ENCODE measurements at places on chromosomes 16 and 17.
A peak's percentile ranks its signal among the peaks of the same experiment; 100 is the strongest.

- peak; percentile 56 for DNase-seq
These were observed 908.4 kb downstream of the KCNJ18 start for GRCh38 chr17:22600644-22601298.

DNA sequence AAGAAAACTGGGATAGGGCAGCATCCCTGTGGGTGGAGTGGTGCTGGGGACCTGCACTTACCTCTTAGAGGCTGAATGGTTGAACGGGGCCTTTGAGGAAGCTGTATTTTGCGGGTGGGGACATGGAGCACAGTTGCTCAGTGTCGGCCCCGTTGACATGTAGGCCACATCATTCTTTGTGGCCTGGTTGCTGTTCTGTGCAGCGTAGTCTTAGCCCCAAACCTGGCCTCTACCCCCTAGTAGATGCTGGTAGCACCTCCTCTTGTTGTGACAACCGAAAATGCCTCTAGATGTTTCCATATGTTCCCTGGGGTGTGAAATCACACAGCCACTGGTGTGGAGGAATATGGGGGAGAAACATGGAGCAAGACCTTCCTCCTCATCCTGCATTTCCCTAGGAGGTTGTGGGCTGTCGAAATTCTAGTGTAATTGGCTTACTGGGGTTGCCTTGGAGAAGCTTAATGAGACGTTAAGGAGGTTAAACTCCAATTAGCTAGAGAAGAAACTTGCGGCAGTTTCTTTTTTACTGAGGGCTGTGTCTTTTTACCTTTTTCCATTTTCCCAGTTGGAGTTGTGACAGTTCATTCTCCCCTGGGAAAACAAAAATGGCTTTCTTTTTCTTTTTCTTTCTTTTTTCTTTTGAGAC is 9.4 kb downstream of the ABCC1 start:
- no peak for DNase-seq

- no peak for DNase-seq
These were observed 46.2 kb downstream of the GNAO1 start for GRCh38 chr16:56237451-56237930.

DNA sequence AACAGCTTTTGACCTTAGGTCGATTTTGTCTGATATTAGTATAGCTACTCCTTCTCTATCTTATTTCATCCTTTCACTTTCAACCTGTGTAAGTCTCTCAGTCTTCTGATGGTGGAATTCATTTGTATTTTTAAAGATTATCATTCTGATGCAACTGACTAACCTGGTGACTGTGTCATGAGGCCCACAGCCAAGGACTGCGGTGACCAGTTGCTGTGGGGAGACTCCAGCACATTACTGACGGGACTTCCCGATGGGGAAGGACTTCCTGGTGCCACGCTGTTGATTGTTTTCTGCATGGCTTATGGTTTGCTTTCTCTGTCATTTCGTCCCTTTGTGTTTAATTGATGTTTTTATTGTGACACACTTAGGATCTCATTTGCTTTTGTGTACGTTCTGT is 34.2 kb downstream of the RMI2 start:
- no peak for DNase-seq

DNA sequence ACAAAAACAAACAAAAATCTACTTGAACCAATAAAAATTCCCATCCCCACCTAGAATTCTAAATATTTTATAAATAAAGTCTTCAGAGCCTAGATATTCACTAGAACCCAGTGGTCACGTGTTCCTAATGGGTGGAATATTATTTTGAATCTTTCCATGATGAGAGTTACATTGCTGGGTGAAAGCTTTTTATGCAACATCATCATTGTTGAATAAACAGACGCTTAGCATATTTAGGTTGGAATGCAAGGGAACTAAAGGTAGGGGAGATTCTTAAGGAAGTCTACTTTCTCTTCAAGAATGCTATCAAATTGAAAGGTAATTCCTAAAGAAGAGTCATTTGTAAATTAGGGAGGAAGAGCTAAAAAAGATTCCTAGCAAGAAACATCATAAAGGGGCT is 723.1 kb downstream of the WWOX start:
- no peak for DNase-seq

GRCh38 chr17:49249292-49249794 is 18.8 kb upstream of the PHOSPHO1 start:
- peak; percentile 98 for DNase-seq

- peak; percentile 14 for DNase-seq
These were observed 175.8 kb upstream of the MAF start for GRCh38 chr16:79776243-79776847.

DNA sequence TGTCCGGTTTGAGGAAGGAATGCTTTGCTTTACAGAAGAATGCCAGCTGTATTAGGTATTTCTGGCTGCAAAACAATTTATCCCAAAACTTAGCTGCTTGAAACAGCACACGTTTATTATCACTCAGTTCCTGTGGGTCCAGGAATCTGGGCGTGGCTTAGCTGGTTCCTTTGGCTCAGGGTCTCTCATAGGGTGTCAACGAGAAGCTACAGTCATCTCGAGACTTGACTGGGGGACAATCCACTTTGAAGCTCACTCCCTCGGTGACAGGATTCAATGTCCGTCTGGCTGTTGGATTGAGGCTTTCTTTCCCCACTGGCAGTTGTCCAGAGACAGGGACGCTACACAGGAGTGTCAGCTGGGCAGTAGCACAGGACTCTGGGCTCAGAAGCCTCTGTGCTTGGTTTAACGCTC is 9.6 kb upstream of the RHBDF2 start:
- DNase-seq = no peak

DNA sequence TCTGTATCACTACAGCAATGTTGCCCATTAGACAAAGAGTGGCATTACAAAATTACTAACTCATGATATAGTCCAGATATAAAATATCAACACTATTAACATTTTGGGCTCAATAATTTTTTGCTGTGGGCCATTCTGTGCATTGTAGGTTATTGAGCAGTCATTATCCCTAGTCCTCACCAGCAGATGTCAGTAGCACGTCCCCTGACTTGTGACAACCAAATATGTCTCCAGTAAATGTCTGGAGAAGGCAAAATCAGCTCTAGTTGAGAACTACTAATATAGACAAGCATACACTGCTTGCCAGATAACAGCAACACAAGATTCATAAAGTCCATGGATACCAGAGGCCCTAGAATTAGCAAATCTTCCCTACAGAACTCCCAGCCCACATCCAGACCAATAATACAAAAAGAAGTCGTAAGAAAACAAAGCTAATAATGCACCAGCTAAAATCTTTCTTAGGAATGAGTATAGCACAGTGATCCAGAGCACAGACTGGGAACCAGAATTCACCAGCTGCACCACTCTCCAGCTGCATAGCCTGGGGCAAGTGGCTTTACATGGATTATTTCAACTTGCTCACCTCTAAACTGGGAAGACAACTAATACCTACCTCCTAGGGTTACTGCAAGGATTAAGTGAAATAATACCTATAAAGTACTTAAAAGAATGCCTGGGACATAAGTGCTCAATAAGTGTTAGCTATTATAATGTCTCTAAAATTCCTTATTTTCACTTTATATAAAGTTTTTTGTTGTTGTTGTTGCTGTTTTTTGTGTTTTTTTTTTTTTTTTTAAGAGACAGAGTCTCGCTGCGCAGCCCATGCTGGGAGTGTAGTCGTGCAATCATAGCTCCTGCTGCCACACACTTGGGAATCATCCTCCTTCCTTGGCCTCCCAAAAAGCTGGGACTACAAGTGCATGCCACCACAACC is 23.7 kb downstream of the HELZ start:
- peak; percentile 73 for DNase-seq

GRCh38 chr16:81241706-81242105 is 3.2 kb downstream of the BCO1 start:
- no peak for DNase-seq

- DNase-seq = no peak
These were observed 90.0 kb upstream of the TBX2 start for GRCh38 chr17:61309362-61310256.

- no peak for DNase-seq
These were observed 51.6 kb downstream of the TEX14 start for GRCh38 chr17:58640202-58640601.

DNA sequence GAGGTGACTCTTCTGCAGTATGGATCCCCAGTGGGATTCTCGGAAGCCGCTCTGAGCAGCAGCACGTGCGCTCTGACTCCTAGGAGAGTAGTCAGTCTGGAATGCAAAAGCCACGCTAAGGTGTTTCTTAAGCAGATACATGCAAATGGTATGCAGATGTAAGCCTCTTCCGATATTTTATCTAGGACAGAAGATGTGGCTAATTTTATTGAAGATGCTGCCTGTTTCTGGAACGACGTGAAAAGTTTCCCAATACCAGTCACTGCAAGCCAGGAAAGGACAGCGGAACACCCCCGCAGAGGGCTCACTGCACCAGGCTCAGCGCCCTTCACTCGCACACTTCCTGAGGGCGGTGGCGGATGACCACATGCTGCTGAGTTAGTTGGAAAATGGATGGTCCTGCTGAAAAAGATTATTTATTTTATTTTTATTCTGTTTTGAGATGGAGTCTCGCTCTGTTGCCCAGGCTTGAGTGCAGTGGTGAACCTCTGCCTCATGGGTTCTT is 10.1 kb downstream of the FADS6 start:
- DNase-seq = no peak

GRCh38 chr17:57881143-57881542 is 31.3 kb upstream of the MRPS23 start:
- no peak for DNase-seq

DNA sequence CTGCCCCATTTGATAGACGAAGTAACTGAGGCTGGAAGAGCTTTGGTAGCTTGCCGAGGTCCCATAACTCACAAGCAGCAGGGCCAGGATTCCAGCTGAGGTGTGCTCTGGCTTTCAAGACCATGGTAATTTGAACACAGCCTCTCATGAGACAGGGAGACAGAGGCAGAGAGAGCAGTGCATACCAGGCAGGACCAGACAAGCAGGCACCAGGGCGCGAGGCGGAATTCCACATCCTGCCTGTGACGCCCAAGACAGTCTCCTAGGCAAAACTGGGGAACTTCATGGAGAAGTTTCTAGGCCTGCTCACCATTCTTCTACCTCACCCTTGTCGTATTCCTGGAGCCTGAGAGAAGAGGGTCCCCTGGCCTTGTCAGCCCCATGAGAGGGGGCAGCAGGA is 19.2 kb downstream of the SDK2 start:
- DNase-seq = no peak

DNA sequence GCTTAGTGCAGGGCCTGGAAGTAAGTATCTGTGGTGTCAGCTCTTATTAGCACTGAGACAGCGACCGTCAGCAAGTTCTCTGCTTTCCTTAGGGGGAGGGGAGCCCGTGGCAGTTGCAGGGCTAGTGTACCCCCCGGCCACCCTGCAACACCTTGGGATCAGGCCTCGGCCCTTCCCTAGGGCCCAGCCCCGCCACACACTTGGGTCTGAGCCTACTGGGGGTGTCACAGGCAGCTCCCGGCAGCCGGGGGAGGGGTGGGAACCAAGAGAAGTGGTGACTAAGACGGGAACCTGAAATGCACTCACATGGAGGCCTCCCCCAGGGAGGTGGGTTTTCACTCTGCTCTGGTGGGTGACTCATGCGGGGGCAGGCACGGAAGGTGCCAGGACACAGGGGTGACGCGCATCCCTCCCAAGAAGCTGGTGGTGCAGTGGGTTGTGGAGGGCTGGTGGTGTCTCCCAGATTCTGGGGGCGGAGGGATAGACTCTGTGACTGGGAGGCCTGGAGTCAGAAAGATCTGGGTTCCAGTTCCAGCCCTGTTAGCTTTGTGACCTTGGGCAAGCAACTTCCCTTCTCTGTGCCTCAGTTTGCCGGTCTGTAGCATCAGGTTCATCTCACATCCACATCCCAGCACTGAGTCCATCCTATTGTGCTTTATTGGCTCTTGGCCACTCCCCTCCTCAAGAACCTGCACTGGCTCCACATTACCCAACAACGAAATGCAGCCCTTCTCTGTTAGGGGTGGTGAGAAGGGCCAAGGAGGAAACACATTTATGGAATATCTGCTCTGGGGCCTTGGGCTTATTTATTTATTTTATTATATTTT is 44.5 kb downstream of the LAT start:
- DNase-seq = peak; percentile 82

DNA sequence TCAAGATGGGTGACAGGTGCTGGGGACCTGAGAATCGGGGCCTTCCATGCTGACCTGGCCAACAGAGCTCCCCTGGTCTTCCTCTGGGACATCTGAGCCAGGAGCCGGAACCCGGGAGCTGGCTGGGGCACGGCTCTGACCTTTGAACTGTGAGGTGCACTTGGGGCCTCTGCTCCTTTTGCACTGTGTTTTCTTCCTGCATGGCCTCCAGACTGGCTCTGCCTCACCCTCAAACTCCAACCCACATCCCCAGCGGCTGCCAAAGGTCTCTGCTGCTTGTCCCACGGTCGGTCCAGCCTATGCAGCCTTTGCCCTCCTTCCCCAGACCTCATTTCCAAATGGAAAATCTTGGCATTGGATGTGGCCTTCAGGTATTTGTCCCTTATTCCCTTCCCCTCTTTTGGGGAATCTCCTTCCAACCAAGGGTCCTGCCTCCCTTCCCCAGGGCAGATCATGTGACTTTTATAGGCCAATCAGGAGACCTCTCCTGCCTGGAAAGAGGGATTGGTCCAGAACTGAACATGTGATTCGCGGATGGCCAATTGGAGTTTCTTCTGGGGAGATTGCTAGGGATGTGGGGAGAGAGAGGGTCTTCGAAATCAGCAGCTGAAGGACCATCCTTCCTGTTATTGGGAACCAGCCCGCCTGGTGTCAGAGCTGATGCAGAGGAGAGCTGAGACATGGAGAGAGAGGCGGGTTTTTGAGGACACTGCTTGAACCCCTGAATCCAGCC is 117.9 kb downstream of the CYLD start:
- no peak for DNase-seq

DNA sequence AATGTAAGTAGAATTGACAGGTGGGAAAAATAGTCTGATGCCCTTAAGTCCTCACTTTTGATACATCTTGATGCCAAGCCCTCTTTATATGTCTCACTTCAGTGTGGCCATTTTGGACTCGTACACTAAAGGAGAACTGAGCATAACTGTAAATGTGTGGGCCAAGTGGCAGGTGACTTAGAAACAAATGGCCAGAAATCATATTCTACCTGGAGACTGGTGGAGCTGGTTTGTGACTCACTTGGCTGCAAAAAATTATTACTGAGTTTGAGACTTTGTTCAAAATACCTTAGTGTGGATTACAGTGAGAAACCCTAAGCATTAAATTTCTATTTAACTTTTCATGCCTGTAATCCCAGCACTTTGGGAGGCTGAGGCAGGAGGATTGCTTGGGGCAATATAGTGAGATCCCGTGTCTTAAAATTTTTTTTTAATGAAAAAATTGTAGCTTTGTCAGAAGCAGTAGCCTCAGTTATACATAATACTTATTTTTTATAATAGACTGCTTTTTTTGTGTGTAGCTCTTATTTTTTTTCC is 5.0 kb downstream of the HAPSTR1 start:
- DNase-seq = no peak

DNA sequence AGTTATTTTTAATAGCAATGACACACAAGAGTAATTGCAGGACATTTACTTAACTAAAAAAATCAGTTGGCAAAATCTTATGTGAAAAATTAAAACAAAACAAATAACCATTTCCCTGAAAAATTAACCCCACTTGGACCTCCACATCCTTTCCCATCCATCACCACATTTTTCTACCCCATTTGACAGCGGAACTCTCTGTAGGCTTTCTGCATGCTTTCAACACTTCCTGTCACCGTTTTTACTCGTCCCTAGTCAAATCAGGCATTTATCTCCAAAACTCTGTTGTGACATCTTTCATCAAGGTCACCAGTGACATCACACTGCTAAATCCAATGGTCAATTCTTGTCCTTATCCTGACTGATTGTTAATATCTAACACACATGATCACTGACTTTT is 27.5 kb downstream of the KCNJ16 start:
- DNase-seq = peak; percentile 35

- no peak for DNase-seq
These were observed 10.8 kb upstream of the LPCAT2 start for GRCh38 chr16:55498101-55498500.
